ENCODE measurements at places on chromosomes 3 and 15. TPM values are rescaled to one million over a fixed set of nuclear protein-coding genes. Genes with fewer than 3 reads are reported as not detected.
A peak's percentile ranks its signal among the peaks of the same experiment; 100 is the strongest.

The CPNE4 gene
- total RNA-seq: not detected

The GXYLT2 gene
- total RNA-seq: 1.6 TPM

DNA sequence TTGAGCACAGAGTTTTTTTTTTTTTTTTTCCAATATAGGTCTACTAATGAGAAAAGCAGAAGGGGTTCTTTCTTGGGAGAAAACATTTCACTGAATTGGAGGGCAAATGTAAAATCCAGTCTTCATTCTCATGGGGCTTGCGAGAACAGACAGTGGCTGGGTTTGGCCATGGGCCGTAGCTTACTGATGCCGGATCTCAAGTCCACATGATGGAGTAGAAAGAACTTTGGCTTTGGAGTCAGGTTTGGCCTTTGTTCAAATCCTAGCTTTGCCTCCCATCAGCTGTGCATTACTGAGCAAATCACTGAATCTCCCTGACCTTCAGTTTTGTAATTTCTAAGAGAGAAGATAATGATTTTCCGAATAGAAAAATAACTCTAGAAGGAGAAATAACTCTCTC is 59.7 kb downstream of the LMCD1 start:
- no peaks in the 10 kb centered on the region for H3K27me3 ChIP-seq
- no peak overlapping the region for H3K4me3 ChIP-seq
- peak overlapping the region; percentile 31 for H3K27ac ChIP-seq
- H3K4me1 ChIP-seq: no peaks in the 10 kb centered on the region

The RTP3 gene
- total RNA-seq: not detected

The FES gene
- total RNA-seq: 14.4 TPM

DNA sequence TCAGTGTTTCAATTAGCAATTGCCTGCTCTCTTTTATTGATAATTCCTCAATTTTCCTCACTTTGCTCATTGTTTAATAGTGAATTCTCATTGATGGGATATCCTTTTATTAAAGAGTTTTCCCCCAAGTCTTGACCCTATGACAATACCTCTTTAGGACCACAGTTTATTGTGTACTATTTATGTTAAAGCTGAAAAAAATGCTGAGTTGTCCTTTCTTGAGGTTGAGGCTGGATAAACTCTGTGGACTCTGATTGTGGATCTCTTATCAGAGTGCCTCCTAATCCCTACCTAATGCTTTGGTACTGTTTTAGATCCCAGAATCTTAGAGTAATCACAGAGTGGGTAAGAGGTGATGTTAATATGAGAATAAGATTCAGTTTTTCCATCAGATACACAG is 416.3 kb upstream of the GBE1 start:
- H3K27me3 ChIP-seq: no peaks in the 10 kb centered on the region
- DNase-seq: no peak
- H3K4me3 ChIP-seq: no peak overlapping the region
- H3K4me1 ChIP-seq: no peaks in the 10 kb centered on the region
- no peak overlapping the region for H3K27ac ChIP-seq
